ENCODE measurements at places on chromosomes 7 and 10.

GRCh38 chr7:35380739-35381224 is 126.9 kb upstream of the TBX20 start:
- H3K4me3 ChIP-seq, result no peak overlapping the region
- H3K27me3 ChIP-seq, result no peaks in the 10 kb centered on the region
- no peaks in the 10 kb centered on the region for H3K36me3 ChIP-seq
- H3K4me1 ChIP-seq, result no peaks in the 10 kb centered on the region
- DNase-seq, result no peak
- no peak overlapping the region for H3K27ac ChIP-seq

DNA sequence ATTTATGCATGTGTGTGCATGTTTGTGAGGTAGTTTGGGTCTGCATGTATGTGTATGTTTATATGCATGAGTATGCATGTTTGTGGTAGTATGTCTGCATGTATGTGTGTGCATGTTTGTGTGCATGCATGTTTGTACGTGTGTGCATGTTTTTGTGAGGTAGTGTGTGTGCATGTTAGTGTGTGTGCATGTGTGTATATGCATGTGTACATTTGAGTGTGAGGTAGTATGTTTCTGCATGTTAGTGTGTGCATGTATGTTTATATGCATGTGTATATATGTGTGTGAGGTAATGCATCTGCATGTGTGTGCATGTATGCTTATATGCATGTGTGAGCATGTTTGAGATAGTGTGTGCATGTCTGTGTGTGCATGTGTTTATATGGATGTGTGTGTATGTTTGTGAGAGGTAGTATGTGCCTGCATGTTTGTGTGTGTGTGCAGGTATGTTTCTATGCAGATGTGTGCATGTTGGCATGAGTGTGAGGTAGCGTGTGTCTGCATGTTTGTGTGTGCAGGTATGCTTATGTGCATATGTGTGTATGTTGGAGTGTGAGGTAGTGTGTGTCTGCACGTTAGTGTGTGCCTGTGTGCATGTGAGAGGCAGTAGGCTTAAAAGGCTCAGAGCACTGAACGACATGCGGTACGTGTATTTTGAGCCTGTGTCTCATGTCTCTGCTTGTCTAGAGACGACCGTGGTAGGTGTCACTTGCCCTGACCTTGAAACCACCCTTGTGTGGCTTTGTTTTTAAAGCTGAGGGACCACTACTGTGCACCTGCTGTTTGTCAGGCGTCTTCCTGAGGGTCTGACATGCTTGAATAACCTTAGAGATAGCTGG is 43.7 kb downstream of the PFKP start:
- no peak overlapping the region for H3K27ac ChIP-seq
- peaks cover 46% of the 10 kb centered on the region for H3K36me3 ChIP-seq
- H3K4me3 ChIP-seq, result no peak overlapping the region
- H3K27me3 ChIP-seq, result no peaks in the 10 kb centered on the region
- no peaks in the 10 kb centered on the region for H3K4me1 ChIP-seq

GRCh38 chr7:54186336-54186735 is 355.8 kb upstream of the VSTM2A start:
- H3K4me1 ChIP-seq, result no peaks in the 10 kb centered on the region
- no peak overlapping the region for H3K4me3 ChIP-seq
- DNase-seq, result no peak
- no peaks in the 10 kb centered on the region for H3K36me3 ChIP-seq
- no peaks in the 10 kb centered on the region for H3K27me3 ChIP-seq

DNA sequence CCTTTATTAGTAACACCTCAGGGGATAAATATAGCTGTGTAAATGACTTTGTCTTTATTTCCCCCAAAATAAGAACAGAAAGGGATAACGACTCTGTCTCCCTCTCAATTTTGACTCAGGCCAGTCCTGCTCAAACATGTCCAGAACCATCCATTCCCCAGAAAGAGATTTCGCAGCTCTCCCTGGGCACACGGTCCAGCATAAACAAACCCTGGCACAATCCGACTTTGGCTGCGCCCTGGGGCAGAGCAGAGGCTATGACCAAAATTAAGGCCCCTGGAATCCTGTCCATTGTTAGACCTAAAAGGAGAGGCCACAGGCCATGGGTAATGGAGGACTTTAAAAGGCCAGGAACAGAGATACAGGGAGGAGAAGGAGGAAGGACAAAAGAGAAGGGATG is 99.1 kb downstream of the PRPF18 start:
- no peaks in the 10 kb centered on the region for H3K36me3 ChIP-seq
- H3K27ac ChIP-seq, result no peak overlapping the region
- no peaks in the 10 kb centered on the region for H3K4me1 ChIP-seq
- no peak overlapping the region for H3K4me3 ChIP-seq
- DNase-seq, result no peak

DNA sequence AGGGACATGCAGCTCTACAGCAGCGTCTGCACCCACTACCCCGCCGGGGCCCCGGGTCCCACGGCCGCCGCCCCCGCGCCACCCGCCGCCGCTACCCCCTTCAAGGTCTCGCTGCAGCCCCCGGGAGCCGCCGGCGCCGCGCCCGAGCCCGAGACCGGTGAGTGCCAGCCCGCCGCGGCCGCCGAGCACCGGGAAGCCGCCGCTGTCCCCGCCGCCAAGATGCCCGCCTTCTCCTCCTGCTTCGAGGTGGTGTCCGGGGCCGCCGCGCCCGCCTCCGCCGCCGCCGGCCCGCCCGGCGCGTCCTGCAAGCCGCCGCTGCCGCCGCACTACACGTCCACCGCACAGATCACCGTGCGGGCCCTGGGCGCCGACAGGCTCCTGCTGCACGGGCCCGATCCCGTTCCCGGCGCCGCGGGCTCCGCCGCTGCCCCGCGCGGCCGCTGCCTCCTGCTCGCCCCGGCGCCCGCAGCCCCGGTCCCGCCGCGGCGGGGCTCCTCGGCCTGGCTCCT is 631 bp downstream of the OTUD1 start:
- peak overlapping the region; percentile 40 for H3K4me3 ChIP-seq
- peaks cover 34% of the 10 kb centered on the region for H3K4me1 ChIP-seq
- no peak for DNase-seq
- H3K27ac ChIP-seq, result peak overlapping the region; percentile 70
- H3K27me3 ChIP-seq, result no peaks in the 10 kb centered on the region
- no peaks in the 10 kb centered on the region for H3K36me3 ChIP-seq

- no peak overlapping the region for H3K4me3 ChIP-seq
- no peaks in the 10 kb centered on the region for H3K27me3 ChIP-seq
- no peak for DNase-seq
These were observed 107.7 kb upstream of the KCND2 start for GRCh38 chr7:120165227-120165626.
